Activated CD4-positive, alpha-beta memory T cell treated with anti-CD3 and anti-CD28 coated beads for 36 hours (primary cell): ENCODE measurements at places on chromosomes 4 and X.

DNA sequence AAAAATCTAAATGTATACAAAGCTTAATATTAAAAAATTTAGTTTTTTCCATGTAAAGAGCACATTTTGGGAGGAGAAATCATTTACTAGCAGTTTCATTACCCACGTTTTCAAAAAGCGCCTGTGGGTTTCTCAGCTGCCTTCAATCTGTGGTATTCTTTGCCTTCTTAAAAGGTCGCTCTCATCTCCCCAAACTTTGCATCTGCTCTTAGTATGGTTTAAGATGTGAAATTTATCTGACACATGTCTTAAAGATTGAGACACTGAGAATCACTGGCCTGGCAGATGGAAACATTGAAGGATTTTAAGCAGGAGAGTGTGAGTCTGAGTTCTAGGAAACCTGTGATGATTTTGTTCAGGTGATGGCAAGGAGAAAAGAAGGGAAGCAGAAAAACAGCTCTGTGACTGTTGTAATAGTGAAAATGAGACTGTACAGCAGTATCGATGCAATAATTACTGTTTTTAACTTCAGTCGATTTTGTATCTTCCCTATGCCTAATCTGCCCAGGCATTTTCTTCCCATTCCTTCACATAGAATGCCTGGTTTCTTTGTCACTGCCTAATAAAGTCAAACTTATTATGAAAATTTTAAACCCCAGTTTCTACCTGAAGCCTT, 75.9 kb downstream of the PAQR3 start:
- DNase-seq, result no peak

GRCh38 chr4:177293208-177294033, 16.3 kb upstream of the NEIL3 start:
- no peak for DNase-seq

GRCh38 chr4:130233377-130234047, 1137.6 kb downstream of the C4orf33 start:
- DNase-seq, result no peak

DNA sequence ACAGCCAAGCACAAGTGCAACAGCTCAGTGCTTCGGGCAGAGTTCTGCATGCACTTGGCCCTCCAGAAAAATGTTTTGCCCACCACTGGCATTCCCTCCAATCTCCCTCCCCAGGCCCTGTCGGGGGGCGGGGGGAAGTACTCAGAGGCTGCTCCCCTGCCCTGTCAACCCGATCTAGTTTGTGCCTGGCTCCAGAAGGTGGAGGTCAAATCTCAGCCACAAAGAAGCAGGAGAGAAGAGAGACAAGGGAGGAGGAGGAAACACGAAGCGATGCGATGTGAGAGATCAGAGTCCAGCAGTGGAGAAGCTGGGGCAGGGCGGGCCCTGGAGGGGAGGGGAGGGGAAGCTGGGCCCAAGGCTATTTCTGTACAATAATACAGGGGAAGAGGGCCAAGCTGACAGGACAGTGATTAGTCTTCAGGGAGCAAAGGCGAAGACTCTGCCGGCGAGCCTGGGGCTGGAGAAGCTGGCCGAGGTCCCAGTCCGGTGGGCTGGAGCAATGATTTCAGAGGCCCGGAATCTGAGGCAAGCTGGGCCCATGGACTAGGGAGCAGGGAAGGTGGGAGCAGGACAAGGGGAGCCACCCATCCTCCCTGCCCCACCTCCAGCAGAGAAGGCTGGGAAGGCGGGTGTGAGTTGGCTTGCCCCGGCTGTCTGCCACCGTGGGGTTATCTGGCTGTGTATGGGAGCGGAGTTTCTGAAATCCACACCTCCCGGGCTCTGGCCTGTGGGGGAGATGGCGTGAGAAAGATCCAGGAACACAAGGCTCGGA, 167.1 kb downstream of the EFNB1 start:
- DNase-seq, result no peak

DNA sequence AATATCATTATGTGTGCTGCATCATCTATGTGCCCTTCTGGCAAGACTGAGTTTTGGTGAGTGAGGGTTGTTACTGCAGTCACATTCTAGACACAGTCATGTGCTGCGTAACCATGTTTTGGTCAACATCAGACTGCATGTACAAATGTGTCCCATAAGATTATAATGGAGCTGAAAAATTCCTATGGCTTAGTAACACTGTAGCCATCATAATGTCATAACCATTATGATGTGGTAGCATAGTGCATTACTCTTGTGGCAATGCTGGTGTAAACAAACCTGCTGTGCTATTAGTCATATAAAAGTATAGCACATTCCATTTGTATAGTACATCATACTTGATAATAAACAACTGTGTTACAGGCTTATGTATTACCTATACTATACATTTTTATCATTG, 198.1 kb upstream of the NUDT6 start:
- DNase-seq, result no peak

GRCh38 chr4:103375278-103375677, 177.1 kb upstream of the CENPE start:
- DNase-seq, result no peak

DNA sequence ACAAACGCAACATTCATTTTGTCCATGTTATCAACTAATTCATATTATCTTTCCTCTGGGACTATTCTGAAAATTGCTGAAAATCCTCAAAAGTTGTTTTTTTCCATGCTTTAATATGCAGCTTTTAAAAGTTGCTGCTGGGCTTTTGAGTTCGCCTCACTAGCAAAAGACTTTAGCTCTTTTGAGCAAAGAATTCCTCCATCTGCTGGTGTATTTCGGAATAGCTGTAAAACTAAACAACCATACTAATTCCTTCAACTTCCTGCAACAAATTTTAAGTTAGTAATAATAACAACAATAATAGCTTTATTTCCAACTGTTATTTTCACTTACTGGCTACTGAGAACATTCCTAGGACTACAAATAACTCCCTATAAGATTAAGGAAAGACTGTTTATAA, 124.5 kb upstream of the PLAC1 start:
- DNase-seq, result no peak

DNA sequence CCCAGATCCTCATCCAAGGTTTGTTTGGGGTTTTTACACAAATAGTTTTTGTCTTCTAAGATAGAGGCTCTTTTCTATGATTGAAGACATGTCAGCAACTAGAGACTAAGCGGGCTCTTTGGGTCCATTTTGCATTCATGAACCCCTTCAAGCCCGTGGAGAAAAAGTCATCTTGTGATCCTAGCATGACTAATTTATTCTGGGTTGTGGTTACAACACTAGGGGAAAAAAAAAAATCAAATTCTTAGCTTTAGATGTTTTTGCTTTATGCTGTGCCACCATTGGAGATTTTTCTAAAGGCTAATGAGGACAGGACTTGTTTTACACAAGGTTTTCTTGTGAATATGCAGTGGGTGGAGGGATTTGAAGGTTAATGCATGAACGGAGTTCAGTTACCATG, 440.0 kb downstream of the PCDH7 start:
- no peak for DNase-seq

GRCh38 chrX:48936429-48937053, 17.7 kb upstream of the PIM2 start:
- DNase-seq, result no peak

GRCh38 chr4:38577462-38577861, 86.5 kb upstream of the KLF3 start:
- no peak for DNase-seq

- DNase-seq, result peak; percentile 50
Observed at GRCh38 chrX:17377091-17377717, 2.2 kb downstream of the NHS start.

GRCh38 chr4:3766036-3766784, at the start of gene ADRA2C:
TSS of gene ADRA2C (plus strand) at chr4:3766385. CDS start at chr4:3766607, 222 bp downstream.
- DNase-seq, result no peak

GRCh38 chrX:10514891-10515290, 105.5 kb downstream of the MID1 start:
- DNase-seq, result no peak

GRCh38 chr4:3255611-3256186, 6.7 kb downstream of the MSANTD1 start:
- peak; percentile 2 for DNase-seq

GRCh38 chr4:176789955-176790354, 2.8 kb downstream of the VEGFC start:
- DNase-seq, result no peak

DNA sequence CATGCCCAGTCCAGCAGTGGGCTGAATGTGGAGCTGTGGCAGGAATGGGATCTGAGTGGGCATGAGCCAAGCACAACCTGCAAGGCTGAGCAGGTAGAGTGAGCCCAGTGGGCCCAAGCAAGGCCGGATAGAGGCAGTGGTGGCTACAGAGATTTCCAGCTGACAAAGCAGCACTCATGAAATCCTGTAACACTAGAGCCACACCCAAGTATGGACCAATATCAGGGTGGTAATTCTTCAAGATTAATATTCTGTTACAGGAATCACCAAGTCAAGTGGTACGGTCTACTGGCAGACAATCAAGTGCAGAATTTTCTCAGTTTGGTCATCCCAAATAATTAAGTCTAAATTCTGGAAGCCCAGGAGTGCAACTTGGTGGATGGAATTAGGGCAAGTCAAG, 132.4 kb upstream of the ENPEP start:
- DNase-seq, result no peak

DNA sequence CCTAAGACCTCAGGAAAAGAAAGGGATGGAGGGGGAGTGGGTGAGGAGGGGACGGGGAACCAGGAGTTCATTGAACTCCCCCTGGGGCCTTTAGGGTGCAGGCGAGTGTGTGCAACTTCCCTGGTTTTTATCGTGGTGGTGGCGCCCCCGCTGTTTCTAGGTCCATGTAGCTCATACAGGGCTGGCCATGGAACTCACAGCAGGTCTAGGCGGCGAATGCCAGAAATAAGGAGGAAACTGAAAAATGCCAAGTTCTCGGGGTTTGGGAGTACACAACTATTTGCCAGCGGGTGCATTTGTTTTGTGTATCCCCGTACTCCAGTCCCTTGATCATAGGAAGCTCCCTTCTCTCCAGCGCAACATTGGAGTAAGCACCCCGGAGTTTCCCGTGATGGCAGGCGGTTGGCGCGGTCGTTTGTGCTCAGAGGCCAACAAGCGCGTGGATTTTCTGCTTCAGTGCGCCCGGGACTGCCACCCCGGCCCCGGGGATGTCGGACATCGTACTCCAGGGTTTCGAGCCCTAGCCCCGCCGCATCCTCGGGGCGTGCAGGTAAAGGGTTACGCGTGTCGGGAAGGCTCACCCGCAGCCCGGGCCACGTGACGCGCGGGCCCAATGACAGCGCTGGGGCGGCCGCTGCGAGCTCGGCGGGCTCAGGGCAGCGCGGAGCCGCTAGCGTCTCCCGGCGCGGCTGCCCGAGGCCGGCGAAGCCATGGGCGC, 208.9 kb downstream of the NWD2 start:
- peak; percentile 58 for DNase-seq

- no peak for DNase-seq
Observed at GRCh38 chr4:79684516-79684915, 276.5 kb upstream of the GK2 start.

GRCh38 chr4:147799986-147800555, 68.2 kb downstream of the ARHGAP10 start:
- peak; percentile 84 for DNase-seq

DNA sequence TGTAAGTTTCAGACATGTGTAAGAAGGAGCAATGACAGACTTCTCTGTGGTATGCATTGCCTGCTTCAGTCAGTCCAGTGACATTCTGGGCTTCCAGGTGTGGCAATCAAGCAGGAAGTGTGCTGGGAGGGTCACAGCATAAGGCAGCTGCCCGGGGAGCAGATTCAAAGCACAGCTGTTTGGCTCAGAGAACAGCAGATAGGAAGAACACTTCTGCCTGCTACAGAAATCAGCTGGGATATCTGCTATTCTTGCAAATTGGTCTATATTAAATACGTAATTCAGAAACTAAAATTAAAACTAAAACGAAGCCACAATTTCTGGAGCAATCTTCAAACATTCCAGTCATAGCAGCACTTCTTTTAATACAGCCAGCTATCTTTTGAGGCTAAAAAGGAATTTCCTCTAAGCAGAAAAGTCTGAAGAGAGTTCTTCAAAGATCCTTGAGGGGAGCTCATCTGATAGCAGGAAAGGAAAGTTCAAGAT, 47.5 kb upstream of the GALNT7 start:
- no peak for DNase-seq

DNA sequence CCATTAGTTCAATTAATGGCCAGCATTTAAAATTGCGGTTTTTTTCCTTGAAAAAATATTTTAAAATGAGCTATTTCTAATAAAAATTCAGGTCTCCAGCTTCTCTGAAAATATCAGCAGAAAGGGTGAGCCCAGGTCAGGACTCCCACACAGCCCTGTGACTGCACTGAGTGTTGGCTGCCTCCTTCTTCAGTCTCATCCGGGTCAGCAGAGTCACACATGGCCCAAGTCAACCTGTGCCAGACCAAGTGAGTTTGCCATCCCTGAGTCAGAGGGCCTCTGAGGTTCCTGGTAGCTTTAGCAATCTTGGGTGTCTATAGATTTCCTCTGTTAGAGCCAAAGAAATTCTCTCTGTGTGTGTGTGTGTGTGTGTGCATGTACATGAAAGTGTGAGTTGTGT, 22.1 kb upstream of the MSX1 start:
- no peak for DNase-seq

GRCh38 chr4:118033148-118034052, 886 bp upstream of the NDST3 start:
- no peak for DNase-seq

DNA sequence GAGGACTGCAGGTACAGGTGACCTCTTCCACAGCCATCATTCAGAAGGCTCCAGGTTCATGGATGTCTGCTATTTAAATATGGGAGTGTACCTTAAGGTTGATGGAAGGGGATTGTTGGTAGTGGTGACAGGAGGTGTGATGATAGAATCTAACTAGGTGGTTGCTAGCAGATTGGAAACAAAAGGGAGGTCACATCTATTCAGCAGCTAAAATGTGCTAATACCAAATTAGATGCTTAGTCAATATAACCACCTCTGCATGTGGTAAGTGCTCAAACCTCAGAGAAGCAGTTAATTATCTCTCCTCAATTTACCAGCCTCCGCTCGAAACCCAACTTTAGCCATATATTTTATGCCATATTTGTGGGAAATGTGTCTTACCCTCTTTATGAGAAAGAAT, 98.7 kb upstream of the CCSER1 start:
- DNase-seq, result no peak

DNA sequence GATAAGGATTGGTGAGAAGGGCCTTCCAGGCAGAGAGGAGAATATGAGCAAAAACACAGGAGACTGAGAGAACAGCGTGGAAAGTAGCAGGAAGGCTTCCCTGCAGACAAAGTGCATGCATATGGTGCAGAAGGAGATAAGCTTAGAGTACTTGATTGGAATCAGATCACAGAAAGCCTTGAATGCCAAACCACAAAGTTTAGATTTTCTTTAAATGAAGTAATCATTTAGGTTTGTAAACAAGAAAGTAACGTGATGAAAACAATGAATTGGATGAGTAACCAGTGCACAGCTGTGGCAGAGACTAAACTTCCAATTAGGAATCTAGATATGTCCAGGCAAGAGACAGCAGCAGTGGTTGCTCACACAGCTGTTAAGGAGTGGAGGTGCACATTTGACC, 83.8 kb upstream of the C1QTNF7 start:
- no peak for DNase-seq
